Omental fat pad (tissue), 4 donors: ENCODE measurements at places on chromosomes 5 and 9.

- no peak for DNase-seq
These were observed 67.2 kb downstream of the MVB12B start for GRCh38 chr9:126393876-126394275.

DNA sequence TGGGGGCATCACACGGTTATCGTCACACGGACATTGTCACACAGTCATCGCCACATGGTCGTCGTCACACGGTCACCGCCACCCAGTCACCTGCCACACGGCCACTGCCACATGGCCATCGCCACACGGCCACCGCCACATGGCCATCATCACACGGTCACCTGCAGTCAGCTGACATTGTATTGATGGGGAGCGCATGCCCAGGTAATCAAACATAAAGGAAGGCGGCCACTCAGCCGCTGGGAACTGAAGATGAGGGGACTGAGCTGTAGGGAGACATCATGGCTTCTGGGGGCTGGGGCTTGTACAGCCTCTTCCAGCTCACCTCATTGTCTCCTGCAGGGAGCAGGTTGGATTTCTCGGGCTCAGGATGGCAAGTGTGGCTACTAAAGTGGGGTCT lies 49.2 kb downstream of the MRPL36 start:
- DNase-seq, result no peak

DNA sequence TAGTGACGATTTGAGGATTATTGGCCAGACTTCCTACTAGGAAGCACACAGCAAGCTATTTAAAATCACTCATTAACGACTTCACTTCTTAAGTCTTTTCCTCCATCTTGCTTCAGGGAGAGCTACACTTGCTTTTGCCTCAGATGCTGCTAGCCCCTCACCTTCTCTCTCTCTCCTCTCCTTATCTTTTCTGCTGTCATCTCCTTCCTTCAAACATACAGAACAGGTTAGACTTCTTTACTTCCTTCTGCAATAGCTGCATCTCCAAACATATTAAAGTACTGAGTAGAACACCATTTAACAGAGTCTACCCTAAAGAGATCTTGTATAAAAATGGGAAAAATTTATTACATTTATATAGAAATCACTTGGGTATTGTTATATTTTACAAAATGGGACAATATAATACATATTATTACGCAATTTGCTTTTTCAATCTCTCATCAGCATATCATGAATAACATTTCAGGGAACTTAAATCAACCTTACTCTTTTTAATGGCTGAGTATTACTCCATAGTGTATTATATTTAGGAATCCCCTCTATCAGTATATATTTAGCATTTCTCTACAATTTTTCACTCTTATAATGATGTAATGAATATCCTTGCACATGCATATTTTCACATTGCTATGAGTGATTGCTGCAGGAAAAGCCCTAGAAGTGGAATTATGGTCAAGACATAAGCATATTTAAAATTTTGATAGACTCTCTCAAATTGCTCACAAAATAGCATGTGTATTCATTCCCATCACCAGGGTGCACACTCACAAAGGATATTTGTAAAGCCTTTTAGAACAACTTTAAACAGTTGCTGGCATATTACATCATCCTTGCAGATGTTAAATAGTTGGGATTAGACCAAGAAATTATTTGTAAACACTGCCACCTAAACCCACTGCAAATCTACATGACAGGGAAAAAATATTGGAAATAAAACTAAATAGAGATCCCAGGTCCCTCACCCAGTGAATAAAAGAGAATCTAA lies 164.5 kb upstream of the NFIB start:
- DNase-seq, result no peak

- no peak for DNase-seq
These were observed 417.9 kb downstream of the SLCO4C1 start for GRCh38 chr5:101878190-101878589.

DNA sequence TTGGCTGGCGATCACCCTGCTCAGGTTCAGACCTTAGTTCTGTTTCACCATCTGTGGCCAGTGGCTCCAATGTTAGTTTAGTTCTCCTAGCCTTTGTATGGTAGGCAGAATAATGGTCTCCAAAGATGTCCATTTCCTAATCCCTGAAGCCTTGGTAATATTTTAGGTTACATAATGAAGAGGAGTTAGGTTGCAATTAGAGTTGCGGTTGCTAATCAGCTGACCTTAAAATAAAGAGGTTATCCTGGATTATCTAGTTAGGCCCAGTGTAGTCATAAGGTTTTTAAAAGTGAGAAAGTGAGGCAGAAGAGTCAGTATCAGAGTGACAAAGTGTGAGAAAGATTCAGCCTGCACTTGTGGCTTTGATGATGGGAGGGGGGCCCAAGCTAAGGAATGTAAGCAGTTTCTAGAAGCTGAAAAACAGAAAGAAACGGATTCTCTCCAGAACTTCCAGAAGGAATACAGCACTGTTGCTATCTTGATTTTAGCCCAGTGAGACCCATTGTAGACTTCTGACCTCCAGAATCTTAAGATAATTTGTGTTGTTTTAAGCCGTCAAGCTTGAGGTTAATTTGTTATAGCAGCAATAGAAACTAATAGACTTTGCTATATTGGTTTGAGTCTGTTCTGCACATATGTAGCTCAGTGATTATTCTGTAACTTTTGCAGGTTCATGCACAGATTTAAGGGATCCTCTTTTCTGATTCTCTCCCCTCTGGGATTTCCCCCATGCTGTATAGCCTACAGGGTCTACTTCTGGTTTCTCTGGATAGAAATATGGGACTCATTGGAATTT lies 21.6 kb downstream of the LNPEP start:
- DNase-seq, result no peak

- DNase-seq, result no peak
These were observed 22.1 kb downstream of the CPEB4 start for GRCh38 chr5:173910215-173910614.

- no peak for DNase-seq
These were observed 14.2 kb downstream of the AP3B1 start for GRCh38 chr5:78280261-78280660.

DNA sequence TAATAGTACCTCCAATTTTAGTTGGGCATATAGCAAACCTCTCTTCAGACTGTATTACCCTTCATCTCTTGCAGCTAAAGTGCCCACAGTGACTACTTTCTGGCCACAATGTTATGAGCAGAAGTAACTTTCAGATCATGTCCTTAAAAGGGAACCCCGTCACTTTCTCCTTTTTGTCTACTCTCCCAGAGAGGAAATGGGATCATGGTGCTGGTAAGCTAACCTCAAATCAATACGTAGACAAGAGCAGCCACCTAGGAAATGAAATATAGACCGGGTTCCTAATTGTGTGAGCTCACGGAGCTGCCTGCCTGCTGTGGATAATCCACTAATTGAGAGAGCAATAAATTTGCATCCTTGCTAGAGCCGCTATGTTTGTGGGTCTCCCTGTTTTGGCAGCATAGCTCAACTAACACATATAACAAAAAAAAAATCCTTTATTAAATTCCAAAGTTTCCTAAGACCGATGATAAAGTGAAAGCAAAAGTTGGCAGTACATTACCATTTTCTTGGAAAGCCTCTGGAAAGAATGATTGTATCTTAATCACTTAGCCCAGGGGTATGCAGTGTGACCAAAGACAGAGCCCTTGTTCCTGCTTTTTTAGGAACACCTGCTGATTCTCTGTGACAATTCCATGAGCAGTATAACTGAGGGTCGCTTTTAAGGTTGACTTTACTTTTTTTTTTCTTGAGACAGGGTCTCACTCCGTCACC lies 5.6 kb upstream of the IL7R start:
- DNase-seq, result no peak
